Upper lobe of right lung (tissue), 1 donor: ENCODE measurements at places on chromosomes 11 and 22.

DNA sequence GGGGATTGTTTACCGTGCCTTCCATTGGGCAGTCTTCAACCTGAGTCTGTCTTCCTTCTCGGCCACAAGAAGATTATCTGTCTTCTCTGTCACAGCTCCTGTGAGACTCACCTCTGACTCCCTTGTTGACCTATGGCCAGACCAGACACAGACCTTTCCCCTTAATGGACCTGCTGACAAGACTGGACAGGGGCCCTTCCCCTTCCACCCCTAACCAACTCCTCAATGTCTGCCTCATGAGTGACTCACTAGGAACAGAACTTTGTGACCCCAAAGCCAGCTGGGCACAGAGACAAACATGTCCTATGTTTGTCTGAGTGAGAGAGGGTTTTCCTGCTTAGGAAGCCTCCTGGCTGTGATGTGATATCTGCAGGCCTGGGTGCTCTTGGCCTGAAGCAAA is 405.0 kb downstream of the BRD1 start:
- no peak for DNase-seq

DNA sequence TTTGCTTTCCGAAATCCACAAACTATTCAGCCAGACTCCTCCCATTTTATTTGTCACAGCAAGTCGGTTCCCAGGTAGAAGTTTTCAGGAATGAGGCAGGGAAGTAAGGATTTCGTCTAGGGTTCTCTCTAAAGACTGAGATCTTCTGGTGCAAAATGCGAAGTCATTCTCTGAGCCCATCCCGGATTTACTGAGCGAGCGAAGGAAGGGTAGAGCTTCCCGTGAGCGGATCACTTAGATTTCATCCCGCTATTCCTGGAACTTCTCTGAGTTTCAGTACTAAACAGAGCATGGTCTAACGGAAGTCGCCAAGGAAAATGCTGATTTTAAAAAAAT is 3.1 kb upstream of the CALCA start:
- no peak for DNase-seq

- peak; percentile 89 for DNase-seq
These were observed 25.9 kb upstream of the ATXN10 start for GRCh38 chr22:45645526-45646414.

DNA sequence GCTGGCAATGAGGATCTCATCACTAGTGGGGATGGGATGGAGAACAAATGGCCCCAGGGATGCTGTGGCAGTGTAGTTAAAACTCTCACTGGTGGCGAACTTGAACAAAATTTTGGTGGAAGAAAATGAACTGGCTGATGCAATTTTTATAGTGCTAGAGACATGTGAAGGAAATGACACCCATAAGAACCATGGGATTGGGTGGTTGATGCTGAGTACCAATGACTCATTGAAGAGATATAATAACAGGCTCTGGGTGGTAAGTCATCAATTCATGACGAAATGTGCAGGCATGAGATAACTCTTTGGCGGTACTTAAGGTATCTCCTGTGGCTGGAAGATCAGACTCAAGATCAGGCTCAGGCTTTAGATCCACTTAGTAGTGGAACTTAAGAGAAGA is 172.9 kb upstream of the DDI1 start:
- DNase-seq = no peak
